ENCODE measurements at places on chromosomes 13 and 19.

- DNase-seq: no peak
Measured at GRCh38 chr13:50208826-50209335, 193.6 kb downstream of the KCNRG start.

DNA sequence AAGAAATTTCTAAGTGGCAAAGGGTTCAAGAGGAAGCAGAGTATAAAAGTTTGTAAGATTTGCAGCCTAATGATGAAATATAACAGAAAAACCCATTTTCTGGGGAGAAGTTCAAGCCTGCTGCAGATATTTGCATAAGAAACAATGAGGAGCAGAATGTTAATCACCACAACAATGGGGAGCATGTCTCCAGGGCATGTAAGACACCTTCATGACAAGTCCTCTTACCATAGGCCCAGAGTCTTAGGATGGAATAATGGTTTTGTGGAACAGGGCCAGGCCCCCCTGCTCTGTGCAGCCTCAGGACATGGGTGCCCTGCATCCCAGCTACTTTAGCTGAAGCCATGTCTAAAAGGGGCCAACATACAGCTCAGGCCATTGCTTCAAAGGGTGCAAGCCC, 809.0 kb upstream of the SLITRK5 start:
- DNase-seq: no peak

DNA sequence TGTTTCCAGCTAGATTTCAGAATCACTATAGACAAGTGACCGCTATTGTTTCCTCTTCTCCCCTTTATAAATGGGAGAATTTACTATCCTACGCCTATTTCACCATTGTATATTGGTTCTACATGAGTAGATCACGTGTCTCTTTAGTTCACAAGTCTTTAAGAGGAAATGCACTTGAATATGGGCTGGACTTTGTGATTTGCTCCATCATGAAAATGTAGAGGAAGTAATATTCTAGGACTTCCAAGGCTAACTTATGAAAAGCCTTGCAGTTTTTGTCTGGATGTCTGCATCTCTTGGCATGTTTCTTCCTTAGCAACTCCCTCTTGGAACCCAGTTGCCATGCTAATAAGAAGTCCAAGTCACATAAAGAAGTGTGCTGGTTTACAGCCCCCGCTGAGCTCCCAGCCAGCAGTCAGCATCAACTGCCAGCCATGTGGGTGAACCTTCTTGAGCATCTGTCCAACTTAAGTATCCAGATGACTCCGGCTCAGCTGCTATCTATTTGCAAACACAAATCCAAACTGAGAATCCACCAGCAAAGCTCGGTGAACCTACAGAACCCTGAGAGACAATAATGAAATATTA, 4.8 kb upstream of the FBXL3 start:
- no peak for DNase-seq

DNA sequence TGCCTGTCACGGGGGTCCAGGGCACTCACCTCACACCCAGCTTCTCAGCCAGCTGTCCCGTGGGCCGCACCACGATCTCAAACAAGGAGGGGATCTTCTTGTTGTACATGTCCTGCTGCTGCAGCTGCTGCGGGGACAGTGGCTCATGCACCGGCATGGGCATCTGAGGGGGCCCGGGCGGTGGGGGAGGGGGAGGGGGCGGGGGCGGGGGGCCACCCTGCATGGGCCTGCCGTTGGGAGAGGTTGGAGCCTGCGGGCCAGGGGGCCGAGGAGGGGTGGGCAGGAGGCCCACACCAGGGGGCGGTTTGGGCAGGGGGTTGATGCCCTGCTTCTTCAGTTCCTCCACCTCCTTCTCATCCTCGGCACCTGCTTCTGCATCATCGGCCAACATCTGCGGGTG, 23.9 kb upstream of the TMEM160 start:
- no peak for DNase-seq

- DNase-seq: no peak
Measured at GRCh38 chr19:1844513-1845124, 3.7 kb downstream of the REXO1 start.

All from activated CD4-positive, alpha-beta T cell treated with anti-CD3 and anti-CD28 coated beads, Interleukin-2, Interleukin-4, amounts not matched to agents 100 ng/mL and 50 ng/mL, durations not matched to agents 16 hours and 8 hours (primary cell).